ENCODE measurements at places on chromosomes 7 and 10.

- DNase-seq, result no peak
These were observed 35.2 kb upstream of the RELN start for GRCh38 chr7:104024632-104025031.

- DNase-seq, result no peak
These were observed 7.7 kb downstream of the HTR7 start for GRCh38 chr10:90849956-90850749.

DNA sequence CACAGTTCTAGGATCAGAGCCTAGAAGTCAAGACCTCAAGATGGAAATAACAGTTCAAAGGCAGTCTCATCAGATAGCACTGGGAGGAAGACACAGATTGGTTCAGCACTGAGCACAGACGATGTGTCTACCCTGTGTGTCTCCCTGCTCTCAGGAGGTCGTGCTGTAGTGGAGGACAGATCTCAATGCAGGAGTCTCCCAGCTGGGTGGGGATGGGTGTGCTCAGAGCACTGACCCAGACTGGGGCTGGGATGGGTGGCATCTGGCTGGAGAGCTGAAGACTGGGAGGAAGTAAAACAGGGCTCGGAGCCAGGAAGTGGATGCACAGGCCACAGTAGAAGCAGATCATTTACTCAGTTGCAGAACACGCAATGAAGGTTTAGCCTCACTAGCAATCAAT lies 69.5 kb upstream of the GDF10 start:
- DNase-seq, result no peak

DNA sequence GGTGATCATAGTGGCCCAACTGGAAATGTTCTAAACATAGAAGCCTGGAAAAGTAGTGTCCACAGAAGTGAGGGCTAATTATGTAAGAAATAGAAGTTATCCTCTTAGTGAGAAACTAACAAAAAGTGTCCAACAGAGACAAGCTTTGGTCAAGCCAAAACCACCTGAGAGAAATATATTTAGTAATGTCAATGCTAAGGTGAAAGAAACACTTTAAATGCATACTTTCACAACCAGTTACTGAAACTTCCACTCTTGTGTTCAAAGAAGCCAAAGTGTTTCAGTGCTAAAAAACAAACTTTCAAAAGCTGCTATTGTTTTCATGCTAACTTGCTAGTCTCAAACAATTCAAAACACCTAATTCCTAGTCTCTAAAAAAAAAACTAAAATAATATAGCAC lies 18.1 kb downstream of the RAB11FIP2 start:
- DNase-seq, result no peak

DNA sequence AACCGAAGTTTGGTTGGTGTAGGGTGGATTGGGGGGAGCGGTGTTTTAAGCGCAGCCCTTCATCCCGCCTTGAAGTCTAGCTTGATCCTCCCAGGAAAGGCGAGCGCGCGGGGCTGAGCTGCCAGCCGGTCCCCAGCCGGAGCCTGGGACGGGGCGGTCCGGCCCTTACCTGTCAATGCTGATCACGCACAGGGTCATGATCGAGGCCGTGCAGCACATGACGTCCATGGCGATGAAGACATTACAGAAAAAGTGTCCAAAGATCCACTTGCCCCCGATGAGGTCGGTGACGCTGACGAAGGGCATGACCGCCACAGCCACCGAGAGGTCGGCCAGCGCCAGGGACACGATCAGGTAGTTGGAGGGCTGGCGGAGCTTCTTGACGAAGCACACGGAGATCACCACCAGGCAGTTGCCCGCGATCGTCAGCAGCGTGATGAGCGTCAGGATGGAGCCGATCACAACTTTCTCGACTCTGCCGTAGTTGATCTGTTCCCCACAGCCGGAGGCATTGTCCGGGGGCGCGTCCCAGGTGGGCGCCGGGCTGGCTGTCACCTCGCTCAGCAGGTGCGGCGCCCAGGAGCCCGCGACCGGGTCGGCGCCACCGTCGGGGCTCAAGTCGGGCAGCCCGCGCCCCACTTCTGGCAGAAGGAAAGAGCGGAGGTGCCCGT lies 740 bp downstream of the HTR7 start:
- no peak for DNase-seq

DNA sequence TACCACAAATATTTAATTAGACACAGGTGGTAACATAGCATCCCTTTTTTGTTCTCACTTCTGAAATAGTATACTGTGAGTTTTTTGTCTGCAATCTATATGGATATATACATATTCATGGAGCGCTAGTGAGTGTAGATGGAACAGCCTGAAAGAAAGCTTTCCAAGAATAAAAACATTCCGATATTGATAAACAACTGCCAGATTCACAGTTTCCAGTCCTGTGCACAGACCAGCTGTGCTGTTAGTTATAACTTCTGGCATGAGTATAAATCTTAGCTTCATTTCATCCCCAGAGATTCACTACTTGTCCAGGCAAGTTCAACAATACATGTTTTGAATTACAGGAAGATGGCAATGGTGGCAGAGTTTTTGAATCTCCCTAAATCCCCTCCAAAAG lies 467.1 kb upstream of the STEAP1 start:
- DNase-seq, result no peak

DNA sequence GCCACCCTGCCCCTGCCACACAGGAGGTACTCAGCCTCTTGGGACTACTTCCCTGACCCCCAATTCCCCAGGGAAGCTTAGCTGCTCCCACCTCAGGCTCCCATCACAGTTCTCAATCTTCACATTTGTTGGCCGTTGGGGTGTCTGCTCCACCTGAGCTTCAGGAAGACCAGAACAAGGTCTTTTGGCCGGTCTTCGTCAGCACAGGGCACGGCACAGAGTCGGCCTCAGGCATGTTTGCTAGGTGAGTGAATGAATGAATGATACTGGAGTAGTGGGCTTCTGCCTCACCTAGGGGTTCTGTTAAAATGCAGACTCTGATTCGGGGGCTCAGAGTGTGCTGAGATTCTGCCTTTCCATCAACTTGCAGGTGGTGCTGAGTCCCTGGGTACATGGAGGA lies 20.3 kb downstream of the GPRIN2 start:
- no peak for DNase-seq

DNA sequence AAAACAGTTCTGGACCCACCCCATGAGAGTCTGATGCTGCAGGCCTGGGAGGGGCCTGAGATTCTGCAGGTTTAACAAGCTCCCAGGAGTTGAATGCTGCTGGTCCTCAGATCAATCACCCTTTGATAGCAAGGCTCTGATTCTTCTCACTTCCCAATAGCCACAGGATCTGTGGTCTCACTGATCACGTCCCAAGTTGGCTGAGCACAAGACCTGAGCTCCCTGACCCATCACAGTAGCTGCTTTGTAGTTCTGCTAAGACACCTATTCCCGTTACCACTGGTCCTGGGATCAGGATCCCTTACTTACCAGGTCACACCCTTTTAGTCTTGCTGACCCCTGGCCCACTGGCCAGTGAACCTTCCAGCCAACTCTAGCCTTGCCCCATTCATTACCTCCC lies 372.8 kb downstream of the PHTF2 start:
- no peak for DNase-seq

DNA sequence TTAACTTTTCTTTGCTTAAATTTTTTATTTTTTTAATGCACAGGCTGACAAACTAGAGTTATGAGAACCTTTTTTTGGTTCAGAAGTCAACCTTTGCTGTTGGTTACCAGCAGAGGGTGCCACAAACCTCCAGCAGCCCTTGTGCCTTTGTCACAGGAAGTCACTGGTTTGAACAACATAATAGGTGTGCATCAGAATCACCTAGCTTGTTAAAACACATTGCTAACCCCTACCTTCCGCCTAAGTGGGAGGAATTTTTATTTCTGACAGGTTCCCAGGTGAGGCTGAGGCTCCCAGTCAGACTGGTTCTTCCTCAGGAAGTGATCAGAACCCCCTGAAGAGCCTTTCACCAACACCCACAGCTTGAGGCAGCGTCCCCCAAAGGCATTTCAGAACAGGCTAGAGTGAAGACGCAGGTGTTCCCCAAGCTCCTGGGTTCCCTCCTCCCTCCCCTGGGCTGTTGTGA lies 22.6 kb upstream of the VDAC2 start:
- DNase-seq, result no peak

GRCh38 chr7:142611566-142612236 lies 137.6 kb upstream of the PRSS1 start:
- DNase-seq, result no peak

- DNase-seq, result no peak
These were observed 27.5 kb downstream of the STRA8 start for GRCh38 chr7:135260930-135261721.

- DNase-seq, result no peak
These were observed 345.7 kb downstream of the THSD7A start for GRCh38 chr7:11486271-11486670.

GRCh38 chr10:6232846-6233724 lies 30.4 kb downstream of the PFKFB3 start:
- no peak for DNase-seq

- no peak for DNase-seq
These were observed 14.8 kb downstream of the ZNF33A start for GRCh38 chr10:38025283-38025682.

GRCh38 chr7:17984288-17984687 lies 43.4 kb downstream of the PRPS1L1 start:
- DNase-seq, result no peak

DNA sequence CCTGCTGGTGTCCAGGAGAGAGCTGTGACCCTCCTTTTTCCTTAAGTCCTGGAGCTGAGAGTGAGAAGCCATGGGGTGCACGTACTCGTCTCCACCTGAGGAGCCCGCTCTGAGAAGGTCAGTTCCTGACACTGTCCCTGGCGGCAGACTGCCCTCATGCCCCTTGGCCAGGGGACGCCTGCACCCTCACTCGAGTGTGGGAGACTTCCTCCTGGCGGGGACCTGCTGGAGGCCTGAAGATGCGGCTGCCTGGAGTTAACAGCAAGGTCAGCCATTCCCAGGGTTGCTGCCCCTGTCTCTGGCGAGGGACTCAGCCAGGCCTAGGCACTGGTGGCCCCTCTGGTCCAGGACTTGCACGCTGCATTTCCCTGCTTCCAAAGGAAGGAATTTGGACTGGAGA lies 26.4 kb downstream of the TMEM120A start:
- DNase-seq, result no peak

DNA sequence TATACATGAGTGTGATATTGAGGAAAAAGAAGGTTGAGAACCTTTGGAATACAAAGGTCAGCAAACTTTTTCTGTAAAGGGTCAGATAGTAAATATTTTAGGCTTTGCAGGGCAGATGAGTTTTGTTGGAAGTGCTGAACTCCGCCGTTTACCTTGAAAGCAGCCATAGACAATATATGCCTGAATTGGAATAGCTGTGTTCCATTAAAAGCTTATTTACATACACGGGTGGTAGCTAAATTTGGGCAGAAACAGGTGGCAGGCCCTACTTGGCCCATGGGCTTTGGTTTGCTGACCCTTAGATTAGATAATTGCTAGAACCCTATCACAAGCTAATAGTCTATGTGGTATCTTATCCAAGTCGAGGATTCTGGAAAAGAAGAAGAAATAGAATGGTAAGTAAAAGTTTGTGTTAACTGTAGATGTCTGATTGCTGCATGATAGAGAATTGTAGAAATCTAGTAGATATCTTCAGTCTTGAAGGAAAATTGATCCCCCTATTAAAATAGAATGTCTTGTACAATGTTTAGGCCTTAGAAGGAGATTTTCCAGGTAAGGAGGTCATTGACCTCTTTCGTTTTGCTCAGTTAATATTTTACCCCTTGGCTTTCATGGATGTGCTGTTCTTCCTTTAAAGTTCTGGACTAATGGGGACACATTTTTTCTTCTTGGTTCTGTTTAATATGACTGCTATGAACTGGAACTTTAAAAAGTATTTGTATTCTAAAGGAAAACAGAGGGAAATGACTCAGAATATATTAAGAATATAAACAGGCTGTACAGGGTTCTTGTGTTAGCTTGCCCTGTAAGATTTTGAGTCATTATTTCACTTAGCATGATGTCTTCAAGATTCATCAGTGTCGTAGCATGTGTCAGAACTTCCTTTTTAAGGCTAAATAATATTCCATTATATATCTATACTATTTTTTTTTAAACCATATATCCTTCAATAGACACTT lies 8.0 kb downstream of the RBM33 start:
- no peak for DNase-seq

DNA sequence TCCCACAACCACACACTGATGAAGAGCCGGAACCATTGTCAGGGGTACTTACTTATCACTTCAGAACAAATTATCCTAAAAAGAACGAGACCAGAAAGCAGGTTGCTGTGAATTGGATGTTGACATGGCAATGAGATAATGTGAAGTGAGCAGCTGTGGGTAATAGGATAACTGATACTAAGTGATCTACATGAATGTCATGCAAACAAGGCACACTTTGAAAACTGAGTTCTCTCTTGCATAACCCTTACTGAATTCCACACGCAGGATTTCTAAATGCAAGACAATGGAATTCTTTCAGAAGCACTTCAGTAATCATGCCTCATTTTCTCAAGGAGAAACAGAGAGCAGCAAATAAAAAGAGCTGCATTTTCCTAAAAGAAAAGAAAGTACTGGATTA lies 242.5 kb upstream of the TMEM229A start:
- no peak for DNase-seq

- DNase-seq, result no peak
These were observed 377.9 kb upstream of the SEMA3C start for GRCh38 chr7:81296726-81297125.

GRCh38 chr10:52703898-52704297 lies 68.7 kb downstream of the MBL2 start:
- no peak for DNase-seq

- DNase-seq, result no peak
These were observed 21.7 kb downstream of the OPALIN start for GRCh38 chr10:96337106-96337505.

- no peak for DNase-seq
These were observed 101.0 kb upstream of the MACROH2A2 start for GRCh38 chr10:69951658-69952057.

- DNase-seq, result no peak
These were observed 30.6 kb upstream of the CSTF2T start for GRCh38 chr10:51729822-51730555.

- no peak for DNase-seq
These were observed 53.1 kb downstream of the APBB1IP start for GRCh38 chr10:26491276-26491675.

GRCh38 chr7:148481147-148481526 lies 109.4 kb upstream of the C7orf33 start:
- DNase-seq, result no peak

DNA sequence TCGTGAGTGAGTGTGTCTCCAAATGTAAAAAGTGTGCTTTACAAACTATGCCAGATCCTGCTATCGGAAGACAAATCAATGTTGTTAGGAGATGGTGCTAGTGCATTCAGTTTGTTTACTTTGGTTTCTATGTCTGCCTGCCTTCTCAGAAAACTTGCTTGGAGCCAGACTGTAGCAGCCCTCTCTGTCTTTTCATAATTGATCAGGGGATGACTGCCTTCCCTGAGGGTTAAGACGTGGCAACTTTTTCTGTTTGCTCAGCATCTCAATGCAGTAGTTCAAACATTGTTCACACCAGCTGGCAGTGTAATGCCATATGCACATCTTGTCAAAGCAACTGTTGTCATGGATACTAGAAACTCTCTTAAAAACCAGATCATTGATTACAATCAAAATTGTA lies 118.5 kb downstream of the FOXP2 start:
- DNase-seq, result no peak

DNA sequence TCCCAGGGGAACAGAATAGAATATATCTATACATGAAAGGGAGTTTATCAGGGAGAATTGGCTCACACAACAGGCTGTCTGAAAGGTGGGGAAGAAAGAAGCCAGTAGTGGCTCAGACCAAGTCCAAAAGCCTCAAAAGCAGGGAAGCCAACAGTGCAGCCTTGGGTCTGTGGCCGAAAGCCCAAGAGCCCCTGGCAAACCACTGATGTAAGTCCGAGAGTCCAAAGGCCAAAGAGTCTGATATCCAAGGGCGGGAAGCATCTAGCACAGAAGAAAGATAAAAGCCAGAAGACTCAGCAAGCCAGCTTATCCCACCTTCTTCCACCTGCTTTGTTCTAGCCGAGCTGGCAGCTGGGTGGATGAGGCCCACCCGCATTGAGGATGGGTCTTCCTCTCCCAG lies 172.5 kb downstream of the CCDC71L start:
- DNase-seq, result no peak
